ENCODE measurements at places on chromosomes 7 and 10. TPM values are rescaled to one million over a fixed set of nuclear protein-coding genes. Genes with fewer than 3 reads are reported as not detected.

GRCh38 chr7:121442845-121443244, 46.7 kb upstream of the FAM3C start:
- no peak for DNase-seq

DNA sequence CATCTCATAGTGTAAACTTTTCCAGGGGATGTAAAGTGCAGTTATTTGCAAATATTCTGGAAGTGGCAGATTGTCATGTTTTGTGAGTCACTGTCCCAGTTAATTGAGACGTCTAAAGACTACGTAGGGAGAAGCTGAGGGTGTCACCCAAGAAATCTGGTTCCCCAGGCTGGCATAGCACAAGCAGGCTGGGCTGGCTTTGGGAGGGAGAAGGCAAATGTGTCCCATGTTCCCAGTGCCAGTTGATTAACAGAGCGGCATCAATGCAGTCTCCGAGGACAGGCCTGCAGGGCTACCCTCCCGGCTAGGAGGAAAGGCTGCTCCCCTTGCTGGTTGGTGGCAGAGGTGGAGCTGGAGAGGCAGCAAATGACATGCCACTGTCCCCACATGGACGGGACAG, 388.3 kb upstream of the MKI67 start:
- DNase-seq: no peak

The MCMBP gene
- total RNA-seq: 45.1 TPM

- DNase-seq: no peak
These were observed 182.8 kb upstream of the PHYHIPL start for GRCh38 chr10:58993480-58994221.

- no peak for DNase-seq
These were observed 6.6 kb upstream of the CUZD1 start for GRCh38 chr10:122852261-122852660.

DNA sequence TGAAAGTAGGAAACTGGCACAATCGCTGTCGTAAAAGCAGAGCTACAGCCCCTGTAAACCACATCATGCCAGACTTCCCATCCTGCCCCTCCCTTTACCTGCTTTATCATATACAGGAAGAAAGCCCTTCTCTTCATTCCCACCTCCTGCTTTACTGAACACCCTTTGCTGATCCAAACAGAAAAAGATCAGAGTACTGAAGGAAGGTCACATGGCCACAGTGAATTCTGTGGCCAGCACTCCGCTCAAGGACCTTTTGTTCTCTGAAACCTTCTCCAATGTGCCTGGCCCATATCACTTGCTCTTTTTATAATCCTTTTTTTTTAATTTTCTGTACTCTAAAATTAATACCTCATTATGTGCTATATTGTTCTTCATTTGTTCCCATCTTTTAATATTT, 108.8 kb upstream of the LRGUK start:
- no peak for DNase-seq

- no peak for DNase-seq
These were observed 35.0 kb downstream of the COL13A1 start for GRCh38 chr10:69836731-69837030.

The RPEL1 gene
- total RNA-seq: not detected

DNA sequence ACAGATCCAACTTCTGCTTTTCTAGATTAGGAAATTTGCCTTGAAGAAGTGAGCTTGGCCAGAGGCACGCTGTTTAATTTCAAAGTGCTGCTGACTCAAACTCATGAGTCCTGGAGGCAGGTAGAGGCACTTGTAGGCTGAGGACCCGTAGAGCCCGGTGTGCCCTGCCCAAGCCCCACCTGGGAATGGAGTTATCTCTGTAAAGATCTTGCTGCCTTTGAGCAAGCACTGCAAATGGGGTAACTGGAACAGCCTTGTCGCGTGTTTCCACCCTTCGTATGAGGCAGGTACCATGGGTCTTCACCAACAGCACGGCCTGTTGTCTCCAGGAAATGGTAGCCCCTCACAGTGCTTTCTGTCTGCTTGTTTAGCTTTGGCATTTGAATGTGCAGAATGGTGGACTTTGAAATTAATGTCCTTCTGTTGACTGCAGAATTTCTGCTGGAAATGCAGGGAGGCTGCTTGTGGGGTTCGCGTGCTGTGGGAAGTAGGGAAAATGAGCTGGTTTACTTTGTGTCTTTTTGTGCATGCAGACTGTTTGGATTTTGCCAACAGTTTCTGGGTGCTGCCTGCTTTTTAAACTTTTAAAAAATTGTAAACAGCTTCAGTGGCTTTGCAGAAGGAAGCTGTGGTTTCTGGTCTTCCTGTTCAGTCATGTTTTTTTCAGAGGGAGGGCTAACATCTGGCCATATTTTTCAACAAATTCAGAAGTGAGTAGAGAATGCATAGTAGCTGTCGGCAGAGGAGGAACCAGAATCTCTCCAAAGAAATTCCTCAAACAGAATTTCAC, 27.2 kb downstream of the CCM2 start:
- DNase-seq: no peak
